NCI-H1105 treated with DMSO at 0.1 percent for 48 hours (cell line): ENCODE measurements at places on chromosomes 12 and 14.

- no peak for DNase-seq
Measured at GRCh38 chr12:31343139-31343538, 17.2 kb upstream of the SINHCAF start.

GRCh38 chr12:2999265-2999841 is 40.2 kb downstream of the TEAD4 start:
- DNase-seq: no peak

GRCh38 chr12:11826574-11826973 is 177.1 kb downstream of the ETV6 start:
- no peak for DNase-seq

DNA sequence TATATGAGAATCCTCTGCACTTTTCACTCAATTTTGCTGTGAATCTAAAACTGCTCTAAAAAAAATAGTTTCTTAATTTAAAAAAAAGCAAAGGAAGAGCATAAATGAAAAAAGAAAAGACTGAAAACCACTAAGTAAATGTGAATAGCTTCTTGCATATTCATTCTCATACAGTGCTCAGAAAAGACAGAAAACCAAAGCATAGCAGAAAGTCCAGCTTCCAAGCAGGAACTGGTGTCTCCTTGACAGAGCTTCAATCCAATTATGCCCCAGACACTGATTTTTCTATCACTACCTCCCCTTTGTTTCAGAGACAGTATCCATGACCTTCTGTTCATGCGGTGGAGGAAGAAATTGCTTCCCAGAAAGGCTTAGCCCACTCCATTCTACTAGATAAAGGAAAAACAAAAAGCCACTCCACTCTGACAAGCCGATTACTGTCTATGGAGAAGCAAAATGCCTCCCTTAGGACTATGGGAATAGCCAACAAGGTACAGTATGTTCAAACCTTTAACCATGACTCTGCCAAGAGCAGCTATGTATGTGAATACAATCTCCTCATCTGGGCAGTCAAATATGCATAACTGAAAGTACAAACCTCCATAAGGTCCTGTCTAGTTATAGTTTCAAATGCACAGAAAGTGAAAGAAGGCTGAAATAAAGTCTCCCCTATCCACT is 40.6 kb downstream of the ATF7 start:
- DNase-seq: no peak

GRCh38 chr14:76964695-76965094 is 63.8 kb downstream of the IRF2BPL start:
- DNase-seq: no peak

GRCh38 chr12:19130224-19131024 is 891 bp downstream of the PLEKHA5 start:
- peak; percentile 38 for DNase-seq

- peak; percentile 50 for DNase-seq
Measured at GRCh38 chr14:22375321-22375930, 213.6 kb downstream of the DAD1 start.

DNA sequence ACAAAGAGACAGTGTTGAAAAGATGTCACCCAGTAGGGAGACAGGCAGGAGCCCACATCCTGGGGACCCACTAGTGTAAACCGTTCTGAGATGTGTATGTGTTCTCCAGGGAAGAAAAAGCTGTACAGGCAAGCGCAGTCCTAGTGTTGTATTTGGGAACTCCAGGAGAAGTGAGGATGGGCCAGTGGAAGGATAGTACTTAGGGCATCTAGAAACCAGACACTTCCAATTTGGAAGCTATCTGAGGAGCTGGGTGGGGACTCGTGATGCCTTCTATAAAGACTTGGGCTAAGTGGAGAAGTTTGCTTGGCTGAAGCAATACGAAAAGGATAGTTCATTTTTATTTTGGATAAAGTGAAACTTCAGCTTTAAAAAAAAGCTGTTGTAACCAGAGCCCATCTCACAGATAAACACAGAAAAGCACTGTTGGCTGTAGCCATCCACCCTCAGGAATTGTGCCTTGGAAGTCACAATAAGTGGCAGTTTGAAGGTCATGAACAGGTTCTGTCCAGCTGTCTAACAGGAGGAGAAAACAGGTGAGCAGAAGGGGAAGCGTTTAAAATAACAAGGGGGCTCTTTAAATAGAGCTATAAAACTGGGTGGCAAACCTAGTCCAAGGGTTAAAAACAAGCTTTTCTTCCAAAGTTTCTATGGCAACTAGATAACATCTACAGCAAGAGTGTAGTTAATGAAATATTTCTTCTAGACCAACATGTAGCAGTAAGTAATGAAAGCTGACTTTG is 108.0 kb upstream of the ARHGAP5 start:
- DNase-seq: peak; percentile 31

GRCh38 chr14:20667957-20668356 is 16.4 kb upstream of the RNASE4 start:
- DNase-seq: no peak

- DNase-seq: no peak
Measured at GRCh38 chr12:43824207-43824775, 11.6 kb upstream of the TMEM117 start.

- DNase-seq: no peak
Measured at GRCh38 chr14:62002642-62003041, 240.4 kb downstream of the SNAPC1 start.

DNA sequence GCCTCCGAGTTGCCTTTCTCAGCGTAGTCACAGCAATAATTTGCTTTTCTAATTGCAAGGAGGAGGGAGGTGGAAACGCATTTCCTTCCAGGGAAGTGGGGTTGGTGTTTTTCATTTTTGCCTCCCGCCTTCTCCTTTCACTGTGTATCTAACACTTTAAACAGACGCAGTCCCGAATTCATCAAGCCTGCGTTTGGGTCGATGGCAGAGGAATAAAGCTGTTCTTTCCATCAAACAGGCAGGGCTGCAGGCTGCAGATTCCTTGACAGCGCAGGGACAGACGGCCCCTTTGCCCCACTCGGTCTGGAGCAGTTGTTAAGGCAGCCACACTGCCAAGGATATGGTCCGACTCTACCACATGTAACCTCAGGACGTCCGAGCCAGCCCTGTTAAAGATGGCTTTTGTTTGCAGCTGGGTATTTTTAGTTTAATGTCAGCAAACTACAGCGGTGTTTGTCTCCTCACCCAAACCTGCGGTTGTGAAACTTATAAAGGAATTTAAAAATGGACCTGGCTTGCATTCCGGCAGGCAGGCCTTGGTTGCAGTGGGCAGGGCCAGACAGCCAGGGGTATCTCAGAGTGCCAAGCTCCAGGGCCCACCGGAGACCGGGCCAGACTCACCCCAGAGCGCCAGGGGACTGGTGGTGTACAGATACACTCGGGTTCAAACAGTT is 2.1 kb downstream of the CHST11 start:
- no peak for DNase-seq

DNA sequence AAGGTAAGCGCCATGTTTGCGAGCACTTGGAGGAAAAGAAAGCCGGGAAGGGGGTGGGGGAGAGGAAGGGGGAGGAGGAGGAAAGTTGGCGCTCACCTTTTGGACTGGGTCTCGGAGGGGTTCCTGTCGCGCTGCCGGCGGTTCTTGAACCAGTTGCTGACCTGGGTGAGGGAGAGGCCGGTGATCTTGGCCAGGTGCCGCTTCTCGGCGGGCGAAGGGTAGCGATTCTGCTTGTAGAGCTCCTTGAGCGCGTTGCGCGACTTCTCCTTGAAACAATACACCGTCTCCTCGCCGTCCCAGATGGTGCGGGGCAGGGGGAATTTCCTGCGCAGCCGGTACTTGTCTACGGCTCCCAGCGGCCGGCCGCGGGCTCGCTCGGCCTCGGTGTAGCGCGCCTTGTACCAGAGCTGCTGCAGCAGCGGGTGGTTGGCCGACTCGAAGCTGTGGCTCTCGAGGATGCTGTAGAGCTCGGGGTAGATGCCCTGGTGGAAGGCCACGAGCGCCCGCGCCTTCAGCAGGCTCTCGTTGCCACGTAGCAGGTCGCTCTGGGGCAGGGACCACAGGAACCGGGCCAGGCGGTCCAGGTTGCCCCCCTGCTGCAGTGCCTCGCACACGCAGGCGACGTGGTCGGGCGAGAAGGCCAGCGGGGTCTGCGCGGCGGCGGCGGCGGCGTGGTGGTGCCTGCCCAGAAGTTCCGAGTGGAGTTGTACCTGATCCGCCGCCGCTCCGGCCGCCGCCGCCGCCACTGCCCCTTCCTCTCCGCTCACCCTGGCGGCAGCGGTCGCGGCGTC is 840 bp downstream of the SIX4 start:
- peak; percentile 50 for DNase-seq
